ENCODE measurements at places on chromosomes 16 and 17. TPM values are rescaled to one million over a fixed set of nuclear protein-coding genes. Genes with fewer than 3 reads are reported as not detected.

Gene NDE1
- 19.4 TPM for total RNA-seq

Gene FOXC2
- total RNA-seq = 9.6 TPM

Gene INCA1
- 0.50 TPM for total RNA-seq

Gene CMTR2
- 30.0 TPM for total RNA-seq

Gene ADAP2
- 15.8 TPM for total RNA-seq

Gene MYO15A
- total RNA-seq = 1.3 TPM

Gene BPTF
- total RNA-seq = 122 TPM

Gene KRTAP1-1
- not detected for total RNA-seq

Gene TBC1D3D
- 0.17 TPM for total RNA-seq

Gene PNMT
- total RNA-seq = 6.1 TPM

Gene SULT1A1
- total RNA-seq = 73.9 TPM

Gene PGAP3
- total RNA-seq = 30.0 TPM

Gene NDUFB10
- 146 TPM for total RNA-seq

Gene ENO3
- total RNA-seq = 7.3 TPM
